ENCODE measurements at places on chromosomes 6 and 20.

DNA sequence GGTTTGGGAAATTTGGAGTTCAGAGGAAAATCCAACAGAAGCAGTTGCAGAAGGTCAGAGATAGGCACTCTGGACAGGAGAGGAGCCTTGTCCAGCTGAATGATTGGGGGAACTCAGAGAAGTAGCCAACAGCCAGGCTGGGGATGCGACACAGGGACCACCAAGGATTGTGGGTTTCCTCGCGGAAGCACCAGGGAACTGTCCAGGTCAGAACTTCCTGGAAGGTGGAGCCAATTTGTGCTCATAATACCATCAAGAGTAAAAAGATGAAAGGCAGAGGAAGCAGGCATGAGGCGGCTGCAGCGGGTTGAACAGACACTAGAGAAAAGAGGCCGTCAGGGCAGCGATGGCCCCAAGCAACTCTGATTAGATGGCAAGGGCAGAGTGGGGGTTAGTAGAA, 33.7 kb downstream of the MDFI start:
- no peak overlapping the region for H3K27ac ChIP-seq
- H3K4me1 ChIP-seq = no peaks in the 10 kb centered on the region
- DNase-seq = no peak
- no peak overlapping the region for H3K4me3 ChIP-seq

- no peak for DNase-seq
- peaks cover 63% of the 10 kb centered on the region for H3K27me3 ChIP-seq
- H3K36me3 ChIP-seq = no peaks in the 10 kb centered on the region
- peaks cover 13% of the 10 kb centered on the region for H3K4me1 ChIP-seq
- H3K4me3 ChIP-seq = no peak overlapping the region
Observed at GRCh38 chr6:131954775-131955107, 3.6 kb upstream of the CCN2 start.

- no peak overlapping the region for H3K4me3 ChIP-seq
- H3K27me3 ChIP-seq = peaks cover 4% of the 10 kb centered on the region
- H3K4me1 ChIP-seq = no peaks in the 10 kb centered on the region
- H3K27ac ChIP-seq = no peak overlapping the region
- H3K36me3 ChIP-seq = no peaks in the 10 kb centered on the region
- DNase-seq = no peak
Observed at GRCh38 chr6:168783720-168784119, 342.7 kb downstream of the SMOC2 start.

- no peak overlapping the region for H3K27ac ChIP-seq
- no peak for DNase-seq
- H3K4me1 ChIP-seq = no peaks in the 10 kb centered on the region
- no peaks in the 10 kb centered on the region for H3K36me3 ChIP-seq
- H3K27me3 ChIP-seq = peaks cover 3% of the 10 kb centered on the region
Observed at GRCh38 chr20:31652917-31653396, 15.2 kb downstream of the COX4I2 start.

GRCh38 chr6:157657754-157658153, 165.3 kb upstream of the SNX9 start:
- DNase-seq = no peak
- H3K27ac ChIP-seq = no peak overlapping the region
- peaks cover 1% of the 10 kb centered on the region for H3K4me1 ChIP-seq

DNA sequence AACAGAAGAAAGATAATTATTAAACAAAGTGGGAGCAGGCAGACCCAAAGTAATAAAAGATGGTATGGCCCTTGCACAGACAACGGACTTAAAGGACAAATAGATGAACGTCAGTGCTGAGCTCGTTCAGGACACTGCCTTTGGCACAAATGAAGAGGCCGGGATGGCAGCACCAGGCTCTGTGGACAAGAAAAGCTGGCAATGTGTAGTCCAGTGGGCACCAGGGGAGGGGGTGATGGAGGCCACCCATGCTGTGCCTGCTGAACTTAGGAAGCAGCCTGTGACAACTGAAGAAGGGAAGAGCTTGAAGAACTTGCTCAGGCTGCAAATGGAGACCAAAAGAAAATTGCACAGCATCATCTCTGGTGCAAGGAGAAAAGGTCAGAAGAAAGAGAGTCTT, 131.0 kb downstream of the ANKRD60 start:
- peaks cover 63% of the 10 kb centered on the region for H3K27me3 ChIP-seq
- no peak for DNase-seq
- peaks cover under 1% of the 10 kb centered on the region for H3K4me1 ChIP-seq
- no peak overlapping the region for H3K27ac ChIP-seq
- H3K4me3 ChIP-seq = no peak overlapping the region
- H3K36me3 ChIP-seq = no peaks in the 10 kb centered on the region

GRCh38 chr6:109224107-109224875, 129.0 kb downstream of the CEP57L1 start:
- no peak for DNase-seq
- H3K27ac ChIP-seq = no peak overlapping the region
- H3K4me3 ChIP-seq = no peak overlapping the region

- H3K4me1 ChIP-seq = peaks cover 17% of the 10 kb centered on the region
- no peak for DNase-seq
- H3K4me3 ChIP-seq = no peak overlapping the region
- no peaks in the 10 kb centered on the region for H3K27me3 ChIP-seq
Observed at GRCh38 chr6:36929607-36930006, 24.9 kb upstream of the PI16 start.

DNA sequence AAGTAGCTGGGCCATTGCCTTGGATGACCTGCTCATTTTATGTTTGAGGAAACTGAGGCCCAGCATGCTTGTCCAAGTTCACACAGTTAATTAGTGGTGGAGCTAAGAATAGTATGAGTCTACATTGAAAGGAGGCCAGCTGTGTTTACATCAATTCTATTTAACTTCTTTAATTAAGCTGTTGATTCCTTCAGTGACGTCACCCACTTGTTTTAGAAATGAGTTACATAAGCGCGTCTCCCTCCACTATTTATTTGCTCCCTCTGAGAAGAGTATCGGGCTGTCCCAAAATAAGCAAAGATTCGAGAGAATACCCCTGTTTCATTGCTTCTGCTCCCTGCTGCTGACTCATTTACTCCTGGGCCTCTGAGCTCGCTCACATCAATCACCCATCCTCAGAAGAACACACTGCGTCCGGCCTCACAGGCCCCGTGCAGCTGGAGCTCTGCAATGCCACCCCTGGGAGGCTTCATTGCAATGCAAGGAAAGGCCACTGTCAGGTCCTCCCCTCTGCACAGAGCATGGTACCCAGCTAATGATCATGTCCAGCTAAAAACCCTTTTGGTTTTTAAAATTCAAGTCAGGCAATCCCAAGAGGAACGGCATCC, 74.8 kb upstream of the BMP2 start:
- H3K27me3 ChIP-seq = no peaks in the 10 kb centered on the region
- H3K4me3 ChIP-seq = no peak overlapping the region
- no peak for DNase-seq
- H3K27ac ChIP-seq = no peak overlapping the region

DNA sequence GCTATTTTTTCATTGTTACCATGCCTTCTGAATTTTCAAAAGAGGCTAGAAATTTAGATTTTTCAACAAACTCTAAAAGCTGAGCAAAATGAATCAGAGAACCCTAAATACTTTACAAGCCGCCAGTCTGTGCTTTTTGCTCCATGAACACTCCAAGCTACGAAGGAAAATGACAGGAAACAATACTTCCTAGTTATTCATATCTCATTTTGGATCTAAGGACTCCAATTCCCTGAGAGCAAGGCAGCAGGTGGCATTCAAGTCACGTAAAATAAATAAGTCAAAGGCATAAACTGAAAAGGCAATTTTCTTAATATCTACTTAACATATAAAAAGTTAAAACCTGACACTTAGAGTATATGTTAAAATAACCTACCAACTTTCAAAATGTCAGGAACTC, 50.6 kb downstream of the PDSS2 start:
- peaks cover 47% of the 10 kb centered on the region for H3K36me3 ChIP-seq
- H3K27me3 ChIP-seq = no peaks in the 10 kb centered on the region
- no peak overlapping the region for H3K4me3 ChIP-seq
- DNase-seq = no peak
- no peak overlapping the region for H3K27ac ChIP-seq

DNA sequence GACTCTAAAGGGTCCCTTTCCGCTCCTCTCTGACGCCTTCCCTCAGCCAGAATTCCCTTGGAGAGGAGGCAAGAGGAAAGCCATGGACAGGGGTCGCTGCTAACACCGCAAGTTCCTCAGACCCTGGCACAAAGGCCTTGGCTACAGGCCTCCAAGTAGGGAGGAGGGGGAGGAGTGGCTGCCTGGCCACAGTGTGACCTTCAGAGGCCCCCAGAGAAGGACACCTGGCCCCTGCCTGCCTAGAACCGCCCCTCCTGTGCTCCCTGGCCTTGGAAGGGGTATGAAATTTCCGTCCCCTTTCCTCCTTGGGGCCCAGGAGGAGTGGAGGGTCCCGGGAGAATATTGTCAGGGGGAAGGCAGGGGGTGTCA, 2.7 kb downstream of the VEGFA start:
- H3K36me3 ChIP-seq = peaks cover 41% of the 10 kb centered on the region
- peak overlapping the region; percentile 88 for H3K27ac ChIP-seq
- H3K27me3 ChIP-seq = peaks cover 19% of the 10 kb centered on the region

DNA sequence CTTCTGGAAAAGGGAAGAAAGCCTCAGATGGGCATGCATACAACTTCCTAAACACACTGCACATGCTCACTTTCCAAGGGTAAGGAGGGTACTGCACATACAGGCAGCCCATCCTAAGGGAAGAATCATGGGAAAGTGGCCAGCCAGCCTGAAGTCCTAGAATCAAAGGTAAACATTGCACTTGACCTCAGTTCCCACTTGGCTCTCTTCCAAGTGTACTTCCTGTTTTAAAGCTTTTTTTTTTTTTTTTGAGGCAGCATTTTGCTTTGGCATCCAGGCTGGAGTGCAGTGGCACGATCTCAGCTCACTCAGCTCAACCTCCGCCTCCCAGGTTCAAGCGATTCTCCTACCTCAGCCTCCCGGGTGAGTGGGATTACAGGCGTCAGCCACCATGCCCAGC, 225.3 kb upstream of the EPHA7 start:
- no peak overlapping the region for H3K4me3 ChIP-seq
- H3K27me3 ChIP-seq = no peaks in the 10 kb centered on the region
- DNase-seq = no peak

GRCh38 chr6:62400521-62401259, 114.7 kb upstream of the KHDRBS2 start:
- no peaks in the 10 kb centered on the region for H3K4me1 ChIP-seq
- DNase-seq = no peak
- no peak overlapping the region for H3K27ac ChIP-seq
- no peak overlapping the region for H3K4me3 ChIP-seq
- no peaks in the 10 kb centered on the region for H3K36me3 ChIP-seq

DNA sequence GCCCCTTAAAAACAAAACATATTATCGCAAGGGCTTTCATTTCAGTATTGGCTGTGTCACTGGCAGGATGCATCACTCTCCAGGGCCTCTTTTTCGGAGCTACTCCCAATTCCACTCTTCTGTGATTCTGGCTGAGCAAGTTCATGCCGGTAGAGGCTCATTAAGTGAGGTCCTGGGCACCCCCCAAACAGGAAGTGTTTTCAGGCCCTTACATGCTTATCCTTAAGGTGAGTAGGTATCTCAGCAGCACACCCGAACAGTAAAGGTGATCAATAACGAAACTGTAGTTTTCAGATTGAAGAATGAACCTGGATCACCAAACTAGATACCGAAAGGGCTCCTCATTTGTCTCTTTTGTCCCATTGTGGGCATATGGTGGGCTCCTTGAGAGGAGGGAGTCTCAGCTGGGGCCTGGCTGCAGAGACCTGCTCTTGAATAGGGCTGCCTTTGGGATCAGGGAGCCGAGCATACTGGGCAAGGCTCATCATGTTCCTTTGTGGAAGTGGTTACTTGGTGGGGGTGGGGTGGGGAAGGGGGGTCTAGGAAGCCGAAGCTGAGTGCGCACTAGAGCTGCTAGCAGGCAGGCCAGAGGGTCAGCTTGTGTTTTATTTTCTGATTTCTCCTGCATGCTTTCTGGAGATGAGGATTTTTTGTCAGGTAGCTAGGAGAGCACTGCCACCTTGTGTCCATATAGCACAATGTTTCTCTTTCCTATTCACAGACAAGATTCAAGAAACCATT, 65.2 kb downstream of the CDS2 start:
- peaks cover 17% of the 10 kb centered on the region for H3K4me1 ChIP-seq
- H3K4me3 ChIP-seq = no peak overlapping the region
- DNase-seq = peak; percentile 43
- peaks cover 70% of the 10 kb centered on the region for H3K36me3 ChIP-seq
- peak overlapping the region; percentile 85 for H3K27ac ChIP-seq

DNA sequence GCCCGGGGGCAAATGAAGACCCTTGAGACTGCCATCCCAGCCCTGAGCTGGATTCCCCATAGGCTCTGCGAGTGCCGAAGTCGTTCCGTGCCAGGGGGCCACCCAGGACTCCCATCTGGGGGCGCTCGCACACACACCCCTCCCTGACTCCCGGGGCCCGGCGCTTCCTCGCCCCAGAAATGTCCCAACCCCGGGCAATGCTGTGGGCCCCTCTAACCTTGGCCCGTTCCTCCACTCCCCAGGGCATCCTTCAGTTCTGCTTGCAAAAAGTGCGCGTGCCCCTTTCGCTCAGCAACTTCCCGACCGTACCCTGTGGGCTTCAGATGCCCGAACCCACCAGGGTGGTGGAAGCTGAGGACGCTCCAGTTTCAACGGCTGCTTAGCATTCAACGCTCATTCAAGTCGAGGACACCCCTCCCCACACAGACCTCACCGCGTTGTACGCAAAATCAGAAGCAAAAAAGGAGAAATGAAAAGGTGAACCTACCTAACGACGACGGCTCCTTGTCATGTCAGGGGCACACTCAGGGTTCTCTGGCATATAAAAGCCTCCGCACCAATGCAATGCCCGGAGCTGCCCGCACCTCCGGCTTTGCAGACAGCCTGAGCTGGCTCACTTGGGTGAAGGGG, 25.3 kb downstream of the RIPOR2 start:
- H3K4me1 ChIP-seq = peaks cover 90% of the 10 kb centered on the region
- no peaks in the 10 kb centered on the region for H3K27me3 ChIP-seq
- DNase-seq = peak; percentile 77
- peak overlapping the region; percentile 94 for H3K27ac ChIP-seq
- H3K36me3 ChIP-seq = peaks cover 32% of the 10 kb centered on the region

DNA sequence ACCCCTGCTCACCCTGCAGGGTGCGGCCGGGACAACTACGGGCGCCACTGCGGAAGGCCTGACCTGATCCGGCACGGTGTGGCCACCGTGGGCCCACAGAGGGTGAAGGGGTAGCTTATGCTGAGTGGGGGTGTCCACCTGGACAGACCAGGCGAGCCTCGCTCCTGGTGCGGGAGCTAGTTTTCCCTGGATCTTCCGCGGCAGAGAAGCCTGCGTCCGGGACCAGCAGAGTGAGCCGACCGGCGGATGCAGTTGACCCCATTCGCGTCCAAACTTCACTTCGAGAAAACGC, 38.2 kb downstream of the NCR2 start:
- H3K27me3 ChIP-seq = peaks cover 95% of the 10 kb centered on the region
- peaks cover 33% of the 10 kb centered on the region for H3K4me1 ChIP-seq
- no peak overlapping the region for H3K27ac ChIP-seq
- peak overlapping the region; percentile 17 for H3K4me3 ChIP-seq

GRCh38 chr6:39819676-39820075, 27.5 kb downstream of the DAAM2 start:
- H3K4me3 ChIP-seq = no peak overlapping the region
- no peaks in the 10 kb centered on the region for H3K27me3 ChIP-seq
- H3K36me3 ChIP-seq = no peaks in the 10 kb centered on the region
- no peaks in the 10 kb centered on the region for H3K4me1 ChIP-seq
- no peak for DNase-seq

GRCh38 chr6:113495521-113495920, 361.6 kb upstream of the MARCKS start:
- H3K4me3 ChIP-seq = no peak overlapping the region
- H3K27me3 ChIP-seq = no peaks in the 10 kb centered on the region
- no peaks in the 10 kb centered on the region for H3K4me1 ChIP-seq
- no peak for DNase-seq

GRCh38 chr6:111759836-111760785, 113.1 kb downstream of the FYN start:
- peak overlapping the region; percentile 99 for H3K27ac ChIP-seq
- peaks cover 93% of the 10 kb centered on the region for H3K4me1 ChIP-seq
- H3K36me3 ChIP-seq = peaks cover 93% of the 10 kb centered on the region

GRCh38 chr20:51554538-51555165, 12.1 kb upstream of the NFATC2 start:
- H3K27ac ChIP-seq = peak overlapping the region; percentile 59
- peaks cover 15% of the 10 kb centered on the region for H3K4me1 ChIP-seq
- no peak overlapping the region for H3K4me3 ChIP-seq

All from activated T-cell treated with anti-CD3 and anti-CD28 coated beads, Interleukin-2, amount 50 U/mL, for 24 hours (primary cell).